ENCODE measurements at places on chromosomes 7 and 10.

GRCh38 chr7:74056096-74056915 is 27.3 kb upstream of the LIMK1 start:
- no peak for DNase-seq

DNA sequence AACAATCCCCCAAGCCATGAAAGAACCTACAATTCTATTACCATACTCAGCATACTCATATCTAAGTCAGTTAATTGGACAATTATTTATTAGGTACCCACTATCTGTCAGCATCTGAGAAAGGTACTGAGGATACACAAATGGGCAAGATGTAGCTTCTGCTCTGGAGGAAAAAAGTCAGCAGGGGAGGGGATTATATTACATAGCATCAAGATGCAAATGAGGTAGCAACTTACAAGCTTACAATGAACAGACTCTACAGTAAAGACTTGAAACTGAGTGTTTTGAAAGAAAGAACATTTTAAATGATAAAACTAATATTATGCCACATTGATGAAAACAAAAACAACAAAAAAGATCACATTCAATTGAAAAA is 10.8 kb upstream of the CUBN start:
- DNase-seq = no peak

DNA sequence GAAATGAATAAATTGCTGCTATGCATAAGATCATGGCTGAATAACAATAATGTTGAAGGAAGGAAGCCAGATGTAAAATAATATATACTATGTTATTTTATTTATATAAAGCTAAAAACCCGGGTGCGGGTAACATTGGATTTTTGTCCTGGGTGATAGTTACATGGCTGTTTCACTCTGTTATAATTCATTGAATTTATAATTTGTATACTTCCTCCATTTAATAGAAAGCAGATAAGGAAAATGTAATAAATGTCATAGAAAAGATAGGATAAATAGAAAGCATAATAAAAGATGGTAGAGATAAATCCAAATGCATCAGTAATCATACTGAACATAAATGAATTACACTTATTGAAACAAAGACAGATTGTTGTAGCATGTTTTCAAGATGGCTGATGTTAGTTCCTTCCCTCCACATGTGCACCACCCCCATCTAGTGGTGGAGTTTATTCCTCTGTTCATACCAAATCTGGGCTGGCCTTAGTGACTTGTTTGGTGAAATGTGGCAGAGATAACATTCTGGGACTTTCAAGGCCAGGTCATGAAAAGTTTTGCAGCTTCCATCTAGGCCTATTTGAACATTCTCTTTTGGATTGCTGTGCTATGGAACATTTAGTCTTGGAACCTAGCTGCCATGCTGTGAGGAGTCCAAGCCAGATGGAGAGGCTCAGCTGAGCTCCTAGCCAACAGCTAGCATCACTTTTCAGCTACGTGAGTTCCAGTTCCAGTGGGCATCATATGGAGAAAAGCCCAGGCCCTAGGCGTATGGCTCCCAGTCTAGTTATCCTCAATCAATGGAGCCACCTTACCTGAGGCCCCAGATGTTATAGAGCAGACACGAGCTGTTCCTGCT is 46.9 kb downstream of the AHCYL2 start:
- DNase-seq = no peak

- no peak for DNase-seq
Measured at GRCh38 chr7:71349682-71350481, 217.9 kb downstream of the GALNT17 start.

DNA sequence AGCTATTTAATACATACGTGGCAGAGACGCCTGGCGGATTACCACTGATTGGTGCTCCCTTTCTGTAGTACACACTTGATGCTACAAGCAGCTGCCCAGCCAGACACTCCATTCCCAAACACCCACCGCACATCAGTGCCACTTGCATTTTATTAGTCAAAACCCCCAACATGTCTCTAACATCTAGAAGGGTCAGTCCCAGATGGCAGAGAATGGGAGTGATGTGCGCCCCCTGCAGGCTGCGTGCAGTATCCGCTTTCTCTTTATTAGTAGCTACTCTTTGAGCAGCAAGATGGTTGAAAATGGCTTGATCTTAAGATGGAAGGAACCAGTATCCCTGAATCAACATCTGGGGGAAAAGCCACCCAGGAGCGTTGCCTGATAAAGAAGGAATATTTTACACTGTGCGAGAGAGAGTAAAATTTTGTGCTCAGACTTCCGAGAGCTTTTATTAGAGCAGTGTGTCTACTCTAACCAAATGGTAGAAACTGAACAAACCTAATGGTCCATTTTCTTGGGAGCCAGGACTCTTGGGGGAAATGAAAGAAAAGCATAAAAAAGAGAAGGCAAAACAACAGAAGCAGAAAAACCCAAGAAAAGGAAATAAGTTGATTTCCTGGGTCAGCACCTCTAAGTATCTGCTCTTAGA is 78.3 kb downstream of the ST8SIA6 start:
- no peak for DNase-seq

DNA sequence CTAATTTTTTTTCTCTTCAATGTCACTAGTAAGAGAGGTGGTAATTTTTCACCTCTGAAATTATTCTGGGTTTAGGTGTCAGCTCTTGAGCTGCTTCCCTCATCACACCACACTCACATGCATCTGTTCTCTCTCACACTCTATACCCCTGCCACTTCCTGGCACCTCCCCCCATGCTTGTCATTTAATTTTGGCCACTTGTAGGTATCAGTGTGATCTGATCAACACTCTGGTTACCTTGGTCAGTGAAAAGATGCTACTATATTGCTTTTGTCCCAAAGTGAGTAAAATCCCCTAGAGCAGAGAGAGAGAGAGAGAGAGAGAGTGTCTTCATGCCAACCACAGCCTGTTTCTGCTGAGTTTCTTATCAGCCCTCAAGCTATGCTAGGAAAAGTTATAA is 42.5 kb downstream of the STK17A start:
- no peak for DNase-seq

DNA sequence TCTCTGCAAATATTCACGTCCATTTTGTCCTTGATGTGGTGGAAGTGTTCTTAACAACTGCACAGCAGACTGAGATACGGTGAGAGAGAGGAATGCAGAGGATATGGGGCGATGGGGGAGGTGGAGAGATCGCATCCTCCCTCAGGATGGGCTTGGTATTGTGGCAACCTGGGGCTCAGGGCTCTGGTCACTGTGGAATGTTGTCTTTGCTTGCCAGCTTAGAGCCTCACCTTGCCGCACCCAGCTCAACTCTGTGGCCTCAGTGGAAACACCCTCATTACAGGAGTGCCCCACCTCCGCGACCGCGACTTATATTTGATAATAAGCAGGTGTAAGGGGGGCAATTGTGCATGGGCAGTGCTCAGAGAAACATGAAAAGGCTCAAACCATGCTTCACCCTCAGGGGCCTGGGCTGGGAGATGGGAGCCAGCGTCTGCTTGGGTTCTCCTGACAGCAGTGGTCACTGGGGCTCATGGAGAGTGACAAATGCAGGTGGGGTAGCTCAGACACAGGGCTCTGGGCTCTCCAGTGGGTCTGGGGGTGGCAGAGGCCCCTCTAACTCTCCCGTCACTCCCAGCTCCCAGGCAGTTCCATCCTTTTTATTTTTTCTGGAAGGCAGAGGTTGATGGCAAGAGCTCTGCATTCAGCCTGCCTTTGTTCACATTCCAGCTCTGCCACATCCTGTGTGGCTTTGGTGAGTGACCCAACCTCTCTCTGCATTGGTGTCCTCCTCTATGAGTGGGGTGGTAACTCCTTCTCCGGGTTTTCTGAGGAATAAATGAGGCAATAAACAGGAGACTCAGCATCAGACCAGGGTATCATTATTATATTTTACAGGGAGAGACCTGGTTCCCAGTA is 43.1 kb upstream of the EMX2 start:
- DNase-seq = no peak

GRCh38 chr10:48449501-48450232 is 143.2 kb downstream of the MAPK8 start:
- no peak for DNase-seq

DNA sequence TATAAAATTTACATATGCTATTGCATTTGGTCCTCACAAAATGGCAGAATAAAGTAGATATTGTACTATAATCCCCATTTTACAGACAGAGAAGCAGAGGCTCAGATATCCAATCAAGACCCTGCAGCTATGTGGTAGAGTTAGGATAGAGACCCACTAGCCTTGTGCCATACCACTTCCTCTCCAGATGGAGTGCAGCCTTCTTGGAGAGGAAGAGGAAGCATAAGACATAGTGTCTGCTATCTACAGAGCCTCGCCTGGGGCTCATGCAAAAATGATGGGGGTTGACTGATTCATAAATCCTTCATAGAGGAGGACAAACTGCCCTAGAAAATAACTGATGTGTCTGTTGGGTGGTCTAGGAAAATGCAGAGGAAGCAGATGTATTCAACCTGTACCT is 447.3 kb downstream of the KCNMA1 start:
- DNase-seq = no peak

- no peak for DNase-seq
Measured at GRCh38 chr7:116630357-116630756, 41.6 kb upstream of the MET start.

GRCh38 chr10:120422457-120422856 is 34.6 kb upstream of the PLPP4 start:
- DNase-seq = no peak

DNA sequence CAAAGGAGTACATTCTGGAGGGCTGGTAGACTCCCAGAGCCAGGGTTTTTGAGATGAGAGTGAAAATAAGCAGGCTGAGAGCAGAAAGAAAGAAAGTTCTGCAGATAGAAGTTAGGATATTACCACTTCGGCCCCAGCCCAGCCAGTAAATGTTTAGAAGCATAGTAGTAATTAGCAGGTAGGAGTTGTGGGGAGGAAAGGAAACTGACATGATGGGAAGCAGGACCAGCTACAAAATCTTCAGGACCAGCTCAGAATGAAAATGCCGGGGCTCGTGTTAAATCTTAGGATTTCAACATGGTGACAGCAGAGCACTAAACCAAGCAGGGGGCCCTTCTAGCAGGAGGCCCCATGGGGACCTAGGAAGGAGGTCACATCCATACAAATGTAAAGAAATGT is 28.7 kb downstream of the PRSS2 start:
- DNase-seq = no peak

GRCh38 chr7:155223503-155223902 is 74.2 kb upstream of the INSIG1 start:
- DNase-seq = no peak

GRCh38 chr7:150850273-150850672 is 2.0 kb upstream of the AOC1 start:
- no peak for DNase-seq

GRCh38 chr10:75506930-75507329 is 75.5 kb downstream of the LRMDA start:
- DNase-seq = no peak

Measured in esophagus squamous epithelium (tissue), 5 donors.